ENCODE measurements at places on chromosomes 6 and 20. TPM values are rescaled to one million over a fixed set of nuclear protein-coding genes. Genes with fewer than 3 reads are reported as not detected.

Gene COL10A1
- not detected for total RNA-seq

Gene CUTA
- 90.5 TPM for total RNA-seq

Gene CYB5R4
- total RNA-seq, result 17.1 TPM

Gene BANF2
- not detected for total RNA-seq

Gene AFG1L
- total RNA-seq, result 7.3 TPM

Gene PSMB9
- total RNA-seq, result 52.1 TPM

Gene CLVS2
- not detected for total RNA-seq

Gene WFDC5
- not detected for total RNA-seq

Gene PRR18
- total RNA-seq, result not detected

Gene SHLD1
- 1.6 TPM for total RNA-seq
